ENCODE measurements at places on chromosomes 13 and 19.

GRCh38 chr13:21639561-21639960 lies 31.3 kb upstream of the FGF9 start:
- DNase-seq, result no peak

DNA sequence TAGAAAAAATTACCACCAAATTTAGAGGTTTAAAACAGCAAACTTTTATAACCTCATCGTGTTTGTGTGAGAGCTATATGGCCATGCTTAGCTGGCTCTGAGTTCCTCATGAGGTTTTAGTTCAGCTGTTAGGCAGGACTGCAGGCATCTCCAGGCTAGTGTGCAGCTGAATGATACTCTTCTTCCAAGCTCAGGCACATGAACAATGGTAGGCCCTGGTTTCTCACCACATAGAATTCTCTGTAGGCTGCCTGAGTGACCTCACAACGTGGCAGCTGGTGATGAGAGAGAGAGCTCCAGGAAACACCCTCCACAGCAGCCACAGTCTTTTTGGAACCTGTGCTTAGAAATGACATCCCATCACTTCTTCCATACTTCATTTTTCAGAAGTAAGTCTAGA lies 540.6 kb upstream of the MIR17HG start:
- DNase-seq, result no peak

DNA sequence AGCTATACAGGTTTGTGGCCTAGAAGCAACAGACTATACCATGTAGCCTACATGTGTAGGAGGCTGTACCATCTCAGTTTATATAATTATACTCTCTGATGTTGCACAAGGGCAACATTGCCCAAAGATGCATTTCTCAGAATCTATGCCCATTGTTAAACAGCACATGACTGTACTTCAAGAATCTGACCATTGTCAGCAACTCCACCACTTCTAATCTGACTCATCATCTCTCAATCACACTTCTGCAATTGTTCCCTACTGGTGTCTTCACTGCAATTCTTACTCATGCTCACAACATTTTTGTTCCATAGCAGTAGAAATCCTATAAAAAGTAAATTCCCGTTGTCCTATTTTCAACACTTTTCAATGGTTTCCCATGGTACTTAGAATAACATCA lies 63.9 kb upstream of the ATXN8OS start:
- no peak for DNase-seq

- DNase-seq, result no peak
These were observed 15.6 kb upstream of the EPOR start for GRCh38 chr19:11399667-11400066.

DNA sequence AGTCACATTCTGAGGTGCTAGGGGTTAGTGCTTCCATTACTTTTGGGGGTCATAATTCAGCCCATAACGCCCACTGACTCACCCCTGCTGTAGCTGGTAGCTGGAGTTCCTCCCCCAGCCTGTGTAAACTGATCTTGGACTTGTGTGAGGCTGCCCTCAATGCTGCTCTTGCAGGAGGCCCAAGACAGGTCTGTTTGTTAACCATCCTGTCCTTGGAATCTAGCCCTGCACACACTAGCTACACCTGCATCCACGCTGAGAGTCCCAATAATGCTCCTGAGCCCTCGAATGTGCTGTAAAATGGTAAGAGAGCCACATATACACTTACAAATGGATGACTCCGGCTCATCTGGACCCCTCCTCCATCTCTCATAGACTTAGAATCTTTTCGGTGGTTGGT lies 9.6 kb downstream of the LRCH1 start:
- DNase-seq, result no peak

DNA sequence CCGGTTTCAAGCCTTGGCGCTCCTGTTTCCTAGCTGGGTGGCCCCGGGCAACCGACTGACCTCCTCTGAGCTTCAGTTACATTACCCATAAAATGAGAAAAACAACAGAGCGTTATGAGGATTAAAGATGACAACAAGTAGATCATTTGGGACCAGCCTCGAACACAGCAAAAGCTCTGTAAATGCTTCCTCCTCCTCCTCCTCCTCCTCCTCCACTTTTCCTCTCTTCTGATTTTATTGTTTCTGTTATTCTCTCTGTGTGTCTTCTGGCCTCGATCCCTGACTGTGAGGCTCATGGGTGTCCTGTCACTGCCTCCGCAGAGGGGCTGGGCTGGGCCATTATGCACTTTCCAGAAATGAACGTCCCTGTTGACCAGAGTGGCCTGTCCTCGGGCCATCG lies 176.2 kb downstream of the URI1 start:
- DNase-seq, result no peak

DNA sequence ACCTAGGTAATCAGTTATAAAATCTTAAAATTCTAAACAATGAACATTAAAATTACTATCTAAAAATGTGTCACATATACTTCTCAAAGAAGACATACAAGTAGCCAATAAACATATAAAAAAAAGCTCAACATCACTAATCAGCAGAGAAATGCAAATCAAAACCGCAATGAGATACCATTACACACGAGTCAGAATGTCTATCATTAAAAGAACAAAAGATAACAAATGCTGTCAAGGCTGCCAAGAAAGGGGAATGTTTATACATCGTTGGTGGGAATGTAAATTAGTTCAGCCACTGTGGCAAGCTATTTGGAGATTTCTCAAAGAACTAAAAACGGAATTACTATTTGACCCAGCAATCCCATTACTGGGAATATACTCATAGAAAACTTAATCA lies 310.3 kb upstream of the EDNRB start:
- no peak for DNase-seq

- DNase-seq, result no peak
These were observed 65.6 kb downstream of the C13orf42 start for GRCh38 chr13:51045451-51045850.

- DNase-seq, result no peak
These were observed 636 bp upstream of the FOXO1 start for GRCh38 chr13:40666933-40667621.

- DNase-seq, result no peak
These were observed 27.9 kb downstream of the PAN3 start for GRCh38 chr13:28166257-28166656.

GRCh38 chr13:109152941-109153340 lies 523.5 kb downstream of the MYO16 start:
- no peak for DNase-seq

GRCh38 chr13:97384371-97384770 lies 49.6 kb upstream of the RAP2A start:
- no peak for DNase-seq

- DNase-seq, result no peak
These were observed 83.4 kb downstream of the ATP8A2 start for GRCh38 chr13:25455146-25455545.

- DNase-seq, result no peak
These were observed 60.3 kb downstream of the SMARCA4 start for GRCh38 chr19:11020982-11021759.

- DNase-seq, result no peak
These were observed 34.1 kb downstream of the SUGP2 start for GRCh38 chr19:18999016-18999758.

DNA sequence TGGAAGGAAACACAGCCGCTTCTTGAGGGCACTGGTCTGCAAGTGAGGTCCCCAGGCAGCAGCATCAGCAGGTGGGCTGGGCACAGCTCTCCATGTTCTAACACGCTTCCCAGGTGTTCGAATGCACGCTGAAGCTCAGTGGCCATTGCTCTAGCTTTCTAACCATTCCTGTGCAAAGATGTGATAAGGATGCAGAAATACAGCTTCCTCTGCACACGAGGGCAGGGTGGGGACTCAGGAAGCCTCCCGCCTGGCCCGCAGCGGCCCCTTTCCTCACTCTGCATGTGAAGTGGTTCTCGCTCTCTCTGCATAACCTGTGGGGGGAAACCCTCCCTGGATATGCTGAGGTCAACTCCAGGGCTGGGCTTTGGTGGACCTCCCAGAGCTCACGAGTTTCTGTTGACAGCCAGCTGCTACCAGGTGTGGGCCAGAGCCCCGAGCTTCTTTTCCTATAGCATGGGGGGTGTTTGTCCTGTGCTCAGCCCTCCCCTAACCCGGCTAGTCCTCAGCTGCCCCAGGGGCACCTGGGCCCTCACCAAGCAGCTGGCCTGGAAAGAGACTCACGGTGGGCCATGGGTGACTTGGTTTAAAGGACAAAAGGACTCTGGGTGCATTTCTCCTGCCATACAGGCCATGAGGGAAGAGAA lies 168.2 kb downstream of the TEX29 start:
- DNase-seq, result no peak

DNA sequence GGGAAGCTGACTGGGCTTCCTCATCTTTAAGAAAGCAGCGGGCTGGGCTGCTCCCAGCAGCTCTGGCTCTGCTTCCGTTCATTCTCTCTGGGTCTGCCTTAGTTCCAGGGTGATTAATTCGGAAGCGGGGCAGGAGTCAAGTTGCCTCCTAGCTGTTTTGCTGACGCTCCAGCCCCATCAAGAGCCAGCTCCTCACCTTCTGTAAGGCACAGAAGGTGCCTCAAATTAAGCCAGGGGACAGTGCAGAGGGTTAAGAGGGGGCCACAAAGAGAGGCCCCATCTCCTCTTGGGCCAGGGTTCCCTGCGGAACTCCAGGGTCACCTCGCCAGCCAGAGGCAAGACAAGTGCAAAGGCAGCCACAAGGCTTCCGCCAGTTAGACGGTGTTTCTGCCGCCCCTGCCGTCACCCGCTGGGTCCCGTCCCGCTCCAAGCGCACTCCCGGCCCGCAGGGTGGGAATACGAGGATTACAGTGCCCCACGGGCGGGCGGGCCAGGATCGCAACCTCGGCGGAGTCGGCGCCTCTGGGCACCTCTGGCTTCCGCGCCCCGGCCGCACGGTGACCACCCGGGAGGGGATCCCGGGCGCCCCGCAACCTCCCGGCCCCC lies 508 bp downstream of the SLC15A1 start:
- no peak for DNase-seq

- DNase-seq, result no peak
These were observed 528.3 kb upstream of the ATXN8OS start for GRCh38 chr13:69579351-69579750.

DNA sequence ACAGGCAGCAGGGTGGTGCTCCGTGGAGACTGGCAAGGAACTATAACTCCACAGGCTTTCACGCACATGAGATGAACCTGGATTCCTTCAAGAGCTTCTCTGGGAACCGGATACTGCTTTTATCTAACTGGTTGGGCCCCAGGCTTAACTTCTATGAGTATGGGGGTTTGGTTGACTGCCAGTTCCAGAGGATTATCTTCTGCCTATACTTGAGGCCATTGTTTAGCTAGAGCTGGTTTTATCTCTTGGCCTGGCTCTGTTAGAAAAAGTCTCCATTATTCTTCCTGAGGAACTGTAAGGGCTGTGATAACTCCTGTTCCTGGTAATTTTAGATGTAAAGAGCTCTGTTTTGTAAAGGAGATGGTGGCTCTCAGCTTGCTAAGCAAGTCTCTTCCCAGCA lies 40.9 kb downstream of the ZNF846 start:
- no peak for DNase-seq

GRCh38 chr19:29308977-29309590 lies 96.1 kb upstream of the UQCRFS1 start:
- DNase-seq, result no peak

DNA sequence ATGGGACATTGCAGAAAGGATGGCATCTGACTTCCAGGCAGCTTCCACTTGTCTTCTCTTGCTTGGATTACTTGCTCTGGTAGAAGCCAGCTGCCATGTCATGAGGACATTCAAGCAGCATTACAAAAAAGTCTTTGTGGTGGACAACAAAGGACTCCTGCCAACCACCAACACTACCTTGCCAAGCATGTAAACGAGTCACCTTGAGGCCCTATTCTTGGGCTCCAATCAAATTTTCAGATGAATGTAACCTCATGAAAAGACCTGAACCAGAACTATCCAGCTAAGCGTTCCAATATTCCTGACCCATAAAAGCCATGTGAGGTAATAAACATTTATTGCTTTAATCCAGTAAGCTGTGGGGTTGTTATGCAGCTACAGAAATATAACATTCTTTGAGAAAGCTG lies 12.5 kb downstream of the PROSER1 start:
- no peak for DNase-seq

GRCh38 chr19:1274852-1275259 lies 474 bp upstream of the FAM174C start:
- DNase-seq, result no peak

DNA sequence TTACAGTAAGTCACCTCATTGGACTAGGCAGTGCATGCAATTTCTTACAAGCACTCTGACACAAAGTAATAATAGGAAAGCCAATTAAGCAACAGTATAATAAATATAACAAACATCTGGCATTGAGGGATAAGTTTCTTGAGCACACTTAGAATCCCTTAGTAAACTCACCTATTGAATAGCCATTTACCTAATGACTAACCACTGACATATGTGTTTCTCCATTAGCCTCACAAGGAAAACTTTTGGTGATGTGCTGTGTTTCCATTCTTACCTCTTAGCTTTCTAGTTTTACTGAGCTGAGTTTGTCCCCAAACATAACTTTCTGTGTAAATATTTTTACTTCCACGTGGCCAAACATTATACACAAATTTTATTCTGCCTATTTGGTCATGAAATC lies 47.4 kb upstream of the PCDH9 start:
- no peak for DNase-seq

GRCh38 chr13:27826379-27827353 lies 34.4 kb downstream of the GSX1 start:
- DNase-seq, result peak; percentile 71

DNA sequence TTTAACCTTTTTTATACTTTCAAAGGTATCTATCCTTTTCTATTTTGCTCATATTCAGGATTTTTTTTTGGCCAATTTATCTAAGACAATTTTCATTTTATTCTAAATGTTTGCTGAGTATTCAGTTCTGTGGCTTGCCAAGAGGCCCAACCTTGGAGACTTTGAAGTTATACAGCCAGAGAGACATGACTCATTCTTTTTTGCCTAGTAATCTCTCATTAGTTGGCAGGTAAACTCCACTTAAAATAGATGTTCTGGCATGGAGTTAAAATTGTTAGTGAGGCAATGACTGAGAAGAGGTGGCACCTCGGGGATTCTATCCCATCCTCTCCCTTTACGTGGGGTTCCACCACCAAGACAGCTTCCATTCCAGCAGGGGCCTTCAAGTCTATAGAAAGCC lies 213.8 kb downstream of the KCTD12 start:
- DNase-seq, result no peak

DNA sequence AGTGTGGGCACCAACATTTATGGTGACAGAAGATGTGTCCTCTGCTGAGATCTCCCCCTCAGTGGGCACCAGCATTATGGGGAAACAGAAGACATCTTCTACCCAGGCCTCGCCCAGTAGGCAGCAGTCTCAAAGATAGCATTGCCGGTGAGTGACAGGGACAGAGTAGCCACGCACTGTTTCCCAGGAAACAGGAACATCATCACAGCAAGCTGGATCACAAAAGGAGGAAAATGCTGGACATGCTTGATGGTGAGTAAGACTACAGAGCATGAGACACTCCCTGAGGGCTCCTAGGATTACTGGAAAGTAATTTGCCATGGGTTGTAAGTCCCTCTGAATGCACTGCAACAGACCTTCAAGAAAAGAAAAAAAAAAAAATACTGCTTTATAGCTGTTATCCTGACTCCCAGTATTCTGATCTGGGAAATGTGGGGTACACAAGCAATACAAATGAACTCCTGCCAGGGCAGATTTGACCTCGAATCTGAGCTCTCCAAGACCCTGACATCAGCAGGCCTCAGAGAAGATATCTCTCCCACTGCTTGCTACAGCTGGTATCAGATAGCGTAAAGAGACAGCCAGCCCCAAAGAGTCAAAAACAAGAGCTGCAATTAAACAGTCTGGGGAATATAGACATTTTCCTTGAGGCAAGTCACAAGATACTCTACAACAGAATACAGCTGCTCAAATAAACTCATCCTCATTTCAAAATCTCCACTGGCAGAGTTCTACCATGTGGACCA lies 180.4 kb downstream of the RBM26 start:
- no peak for DNase-seq
